ENCODE measurements at places on chromosomes 1 and 21. TPM values are rescaled to one million over a fixed set of nuclear protein-coding genes. Genes with fewer than 3 reads are reported as not detected.

GRCh38 chr1:23097316-23097715 is 71.3 kb downstream of the LUZP1 start:
- DNase-seq: no peak

- DNase-seq: no peak
Observed at GRCh38 chr1:218247339-218247738, 37.8 kb upstream of the RRP15 start.

GRCh38 chr21:44295646-44296045 is 4.2 kb upstream of the PFKL start:
- DNase-seq: no peak

Gene MRPL9
- 40.0 TPM for total RNA-seq

Gene RHBDL2
- total RNA-seq: not detected

Measured in umbilical cord (tissue), 2 donors.